ENCODE measurements at places on chromosomes 5 and 9.
A peak's percentile ranks its signal among the peaks of the same experiment; 100 is the strongest.

DNA sequence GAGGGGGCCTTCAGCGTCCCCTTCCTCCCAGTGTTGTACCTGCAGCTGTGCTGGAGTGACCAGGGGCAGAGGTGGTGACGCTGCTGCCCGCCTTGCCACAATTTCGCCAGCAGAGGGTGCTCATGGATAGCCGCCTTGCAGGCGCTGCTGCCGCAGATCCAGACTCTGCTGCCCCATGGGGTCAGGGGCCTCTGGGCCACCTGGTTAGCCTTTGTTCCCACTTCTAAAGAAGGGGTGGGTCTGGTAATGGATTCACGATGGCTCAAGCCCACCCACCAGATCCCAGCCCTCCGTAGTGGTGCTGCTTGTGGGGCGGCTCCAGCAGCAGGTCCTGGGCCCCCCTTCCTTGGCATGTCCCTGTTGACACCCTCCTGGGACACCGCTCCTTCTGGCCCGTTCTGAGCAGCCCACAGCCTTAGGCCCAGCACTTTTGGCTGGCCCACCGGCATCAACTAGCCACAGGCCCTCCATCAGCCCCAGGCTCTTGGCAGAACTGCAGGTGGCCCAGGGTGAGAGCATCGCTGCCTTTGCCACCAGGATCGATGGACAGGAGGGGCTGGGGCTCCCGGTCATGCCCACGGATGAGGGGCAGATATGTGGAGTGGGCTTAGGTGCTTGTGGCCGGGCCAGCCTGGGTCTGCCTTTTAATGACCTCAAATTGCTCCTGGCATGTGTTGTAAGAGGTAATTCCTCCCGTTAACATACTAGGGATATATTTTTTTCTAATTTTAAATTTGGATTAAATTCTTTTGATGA is 57.2 kb downstream of the COL5A1 start:
- peak; percentile 27 for DNase-seq

GRCh38 chr5:148740966-148741742 is 85.3 kb upstream of the ADRB2 start:
- DNase-seq: peak; percentile 49

DNA sequence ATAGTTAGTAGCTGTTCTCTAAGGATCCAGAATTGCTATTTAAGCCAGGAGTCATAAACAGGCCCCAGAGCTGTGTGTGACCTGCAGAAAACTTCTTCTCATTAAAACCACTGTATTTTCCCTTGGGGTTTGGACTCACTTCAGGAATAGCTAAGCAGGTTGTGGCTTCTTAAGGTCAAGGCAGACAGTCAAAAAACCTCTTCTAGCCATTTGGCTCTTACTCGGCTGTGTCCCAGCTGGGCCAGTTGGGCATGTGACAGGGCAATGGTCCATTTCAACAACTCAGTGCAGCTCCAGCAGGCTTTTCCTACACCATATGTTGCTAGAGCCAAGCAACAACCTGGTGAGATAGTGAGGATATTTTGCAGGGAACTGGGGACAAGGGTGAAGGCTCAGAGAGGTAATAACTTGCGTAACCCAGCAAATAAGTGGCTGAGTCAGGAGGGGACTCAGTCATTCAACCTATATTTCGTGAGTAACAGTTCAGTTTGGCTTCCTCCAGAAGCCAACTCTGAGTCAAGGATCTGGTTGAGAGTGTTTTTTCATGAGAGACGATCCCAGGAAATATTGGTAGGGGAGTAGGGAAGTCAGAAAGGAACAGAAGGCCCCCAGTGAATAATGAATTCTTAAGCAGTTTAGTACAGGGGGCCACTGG is 115.4 kb upstream of the PPP2R2B start:
- no peak for DNase-seq

- DNase-seq: no peak
Observed at GRCh38 chr5:42426016-42426415, 2.8 kb downstream of the GHR start.

DNA sequence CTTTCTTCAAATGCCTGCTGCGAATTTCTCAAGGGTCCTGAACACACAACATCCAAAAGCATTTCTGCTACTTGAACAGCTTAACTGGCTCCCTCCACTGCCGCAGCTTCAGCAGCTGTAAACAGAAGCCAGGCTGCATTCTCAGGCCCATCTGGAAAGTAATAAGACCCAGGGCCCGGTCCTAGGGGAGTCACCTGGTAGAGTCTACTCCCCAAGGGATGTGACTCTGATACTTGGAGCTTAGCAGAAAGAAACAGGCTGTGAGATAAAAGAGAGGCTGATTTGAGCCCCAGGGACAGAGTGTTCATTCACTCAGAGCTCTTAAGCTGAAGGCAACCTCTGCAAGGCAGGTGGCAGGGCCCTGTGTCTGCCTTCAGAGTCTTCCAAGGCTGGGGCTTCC is 356.8 kb downstream of the SPOCK1 start:
- DNase-seq: no peak

GRCh38 chr5:139880416-139881142 is 85.0 kb downstream of the PSD2 start:
- no peak for DNase-seq

DNA sequence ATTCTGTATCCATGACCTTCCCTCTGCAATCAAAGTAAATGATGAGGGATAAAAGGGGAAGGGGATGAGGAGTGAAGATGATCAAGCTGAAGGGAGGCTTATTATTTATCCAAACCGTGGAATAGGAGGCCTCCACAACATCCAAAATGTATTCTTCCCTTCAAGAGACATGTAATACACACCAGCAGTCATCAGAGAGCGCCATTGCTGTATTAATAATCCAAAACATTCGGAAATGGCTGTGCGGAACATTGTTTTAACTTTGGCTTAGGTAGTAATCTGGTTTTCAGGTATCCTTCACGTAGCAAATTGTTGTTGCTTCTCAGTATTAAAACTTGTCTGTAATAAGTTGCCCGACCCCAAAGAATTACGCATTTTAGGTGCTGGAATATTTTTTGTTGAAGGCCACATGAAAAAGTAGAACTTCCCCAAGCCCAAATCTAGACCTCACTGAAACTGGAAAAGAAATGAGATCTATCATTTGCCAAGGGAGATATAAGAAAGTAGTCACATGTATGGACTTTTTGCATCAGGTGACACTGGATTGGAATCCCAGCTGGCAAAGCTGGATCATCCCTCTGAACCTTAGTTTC is 2.6 kb upstream of the BOD1 start:
- peak; percentile 8 for DNase-seq

GRCh38 chr5:112906637-112907036 is 15.4 kb downstream of the REEP5 start:
- no peak for DNase-seq

DNA sequence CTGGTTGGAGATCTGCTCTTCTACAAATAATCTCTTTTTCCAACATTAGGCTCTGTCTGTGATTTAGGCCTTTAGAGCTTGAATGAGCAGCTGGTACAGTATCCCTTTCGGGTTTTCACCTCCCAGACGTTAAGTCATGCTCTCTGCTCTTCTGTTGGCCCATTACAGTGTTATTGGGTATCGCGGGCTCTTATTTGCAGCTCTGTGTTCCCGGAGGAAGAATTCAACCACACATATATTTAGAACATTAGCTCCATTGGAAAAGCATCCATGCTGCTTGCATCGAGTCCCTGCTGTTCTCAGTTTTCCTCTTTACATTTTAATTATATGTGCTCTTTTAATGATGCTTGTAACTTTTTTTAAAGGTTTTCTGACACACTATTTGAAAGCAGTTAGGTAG is 278.0 kb upstream of the ADCY2 start:
- DNase-seq: no peak

DNA sequence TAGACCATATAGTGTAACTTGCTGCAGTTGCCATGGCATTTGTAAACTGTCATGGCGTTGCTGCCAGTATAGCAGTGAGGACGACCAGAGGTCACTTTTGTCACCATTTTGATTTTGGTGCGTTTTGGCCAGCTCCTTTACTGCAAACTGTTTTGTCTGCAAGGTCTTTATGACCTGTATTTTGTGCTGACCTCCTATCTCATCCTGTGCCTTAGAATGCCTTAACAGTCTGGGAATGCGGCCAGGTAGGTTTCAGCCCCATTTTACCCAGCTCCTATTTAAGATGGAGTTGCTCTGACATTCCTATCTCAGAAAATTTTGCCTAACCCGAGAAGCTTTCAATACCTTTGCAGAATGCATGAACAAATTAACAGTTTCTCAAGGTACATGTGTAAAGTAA is 914.4 kb upstream of the ACO1 start:
- no peak for DNase-seq

DNA sequence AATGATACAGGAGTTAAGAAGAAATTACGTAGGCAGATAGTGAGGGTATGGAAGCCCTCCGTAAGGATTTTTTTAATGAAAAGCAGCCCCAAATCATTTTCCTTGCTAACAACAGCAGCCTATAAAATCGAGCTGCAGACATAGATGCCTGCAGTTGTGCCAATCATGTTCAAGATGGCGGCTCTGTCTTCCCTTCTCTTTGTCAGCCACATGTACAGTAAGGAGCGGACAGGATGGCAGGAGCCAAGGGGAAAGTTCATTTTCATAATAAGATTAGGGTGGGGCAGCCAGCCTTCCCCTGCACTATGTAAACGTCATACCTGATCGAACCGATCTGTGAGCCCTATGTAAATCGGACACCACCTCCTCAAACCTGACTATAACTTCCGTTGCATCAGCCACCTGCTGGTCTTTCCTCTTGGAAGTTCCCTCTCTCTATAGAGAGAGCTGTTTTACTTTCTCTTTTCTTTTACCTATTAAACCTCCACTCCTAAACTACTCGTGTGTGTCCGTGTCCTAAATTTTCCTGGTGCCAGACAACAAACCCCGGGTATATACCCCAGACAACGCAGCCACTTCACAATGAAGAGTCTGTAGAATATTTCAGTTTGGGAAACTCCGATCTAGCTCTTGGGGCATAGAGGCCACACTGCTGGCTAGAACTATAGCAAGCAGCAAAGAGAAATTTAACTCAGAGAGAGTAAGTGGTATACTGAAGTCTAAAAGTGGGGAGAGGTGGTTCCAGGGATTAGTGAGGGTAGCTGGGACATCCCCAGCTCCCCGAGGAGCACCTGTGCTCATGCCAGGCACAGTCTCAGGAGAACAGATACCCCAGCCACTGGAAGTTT is 20.8 kb upstream of the SLC24A2 start:
- DNase-seq: no peak

GRCh38 chr9:15287309-15287708 is 19.7 kb downstream of the TTC39B start:
- DNase-seq: no peak

DNA sequence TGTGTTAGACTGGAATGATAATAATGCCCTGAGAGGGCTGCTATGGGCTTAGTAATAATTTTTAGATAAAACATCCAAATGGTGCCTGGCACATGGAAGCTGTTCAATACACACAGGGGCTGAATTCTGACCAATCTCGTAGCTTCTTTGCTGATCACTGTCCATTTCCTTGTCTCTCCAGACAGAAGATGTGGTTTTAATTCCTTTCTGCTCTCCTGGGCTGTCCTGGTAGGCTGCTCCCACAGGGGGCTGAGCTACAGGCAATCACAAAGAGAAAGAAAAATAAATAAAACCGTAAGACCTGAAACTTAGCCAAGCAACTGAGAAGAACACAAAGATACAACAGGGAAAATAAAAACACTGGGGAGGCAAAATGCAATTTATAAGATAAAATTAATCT is 136.5 kb downstream of the CDK5RAP2 start:
- no peak for DNase-seq

DNA sequence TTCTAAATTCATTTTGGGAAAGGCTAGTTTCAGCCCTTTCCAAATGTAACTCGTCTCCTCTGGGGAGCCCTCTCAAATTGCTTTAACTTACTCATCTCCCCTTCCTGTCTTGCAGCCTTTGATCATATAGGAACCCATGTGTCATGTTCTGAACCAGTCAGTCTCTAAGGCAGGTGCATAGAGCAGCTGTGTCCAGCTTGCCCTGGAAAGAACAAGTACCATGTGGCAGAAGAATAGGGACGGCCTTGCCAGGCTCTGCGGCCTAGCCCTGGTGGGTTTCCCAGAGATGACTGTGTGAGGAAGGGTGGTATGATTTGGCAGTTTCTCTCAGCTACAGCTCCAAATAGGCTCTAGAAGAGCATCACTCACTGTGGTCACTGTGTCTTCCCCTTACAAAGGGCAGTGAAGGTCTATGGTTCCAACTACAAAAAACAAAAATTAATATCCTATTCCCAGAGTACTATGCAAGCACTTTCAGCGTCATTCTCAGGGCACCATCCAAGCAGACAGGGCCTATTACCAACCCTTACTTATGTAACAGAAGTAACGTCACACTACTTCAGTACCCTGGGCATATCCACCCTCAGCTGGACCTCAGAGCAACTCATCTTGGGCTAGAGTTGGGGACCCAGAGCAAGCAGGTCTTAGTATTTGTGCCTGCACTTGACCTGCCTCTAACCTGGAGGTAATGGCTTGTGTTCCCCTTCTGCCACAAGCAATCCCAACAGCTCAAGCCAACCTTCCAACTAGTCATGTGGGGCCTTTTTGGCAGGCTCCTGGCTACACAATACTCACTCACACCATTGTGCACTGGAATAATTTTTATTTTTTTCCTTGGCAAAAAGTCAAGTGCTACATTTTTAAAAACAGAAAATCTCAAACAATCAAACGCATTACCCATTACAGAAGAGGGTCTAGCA is 37.2 kb upstream of the UBAP2 start:
- no peak for DNase-seq

DNA sequence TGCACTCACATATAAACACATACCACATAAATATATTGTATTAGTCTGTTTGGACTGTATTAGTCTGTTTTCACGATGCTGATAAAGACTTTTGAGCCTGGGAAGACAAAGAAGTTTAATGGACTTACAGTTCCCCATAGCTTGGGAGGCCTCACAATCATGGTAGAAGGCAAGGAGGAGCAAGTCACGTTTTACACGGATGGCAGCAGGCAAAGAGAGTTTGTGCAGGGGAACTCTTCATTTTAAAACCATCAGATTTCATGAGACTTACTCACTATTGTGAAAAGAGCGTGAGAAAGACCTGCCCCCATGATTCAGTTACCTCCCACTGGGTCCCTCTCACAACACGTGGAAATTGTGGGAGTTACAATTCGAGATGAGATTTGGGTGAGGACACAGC is 133.4 kb downstream of the FER start:
- DNase-seq: no peak

DNA sequence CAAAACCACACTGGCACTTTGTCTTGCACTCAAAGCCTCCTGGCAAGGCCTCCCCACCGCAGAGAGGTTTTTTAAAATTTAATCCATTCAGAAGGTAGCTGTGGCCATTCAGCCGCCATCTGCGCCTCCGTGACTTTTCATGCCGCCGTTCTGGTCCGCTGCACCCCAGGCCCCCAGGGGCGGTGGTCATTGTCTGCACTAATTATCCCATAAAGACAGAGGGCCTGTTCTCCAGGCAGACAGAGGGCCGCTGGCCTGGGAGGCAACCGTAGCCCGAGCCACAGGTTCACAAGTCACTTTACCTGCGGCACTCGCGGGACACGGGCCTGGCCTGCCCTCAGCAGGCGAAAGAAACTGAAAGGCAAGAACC is 49.4 kb downstream of the EXD3 start:
- no peak for DNase-seq

GRCh38 chr5:88145221-88145610 is 123.4 kb downstream of the TMEM161B start:
- no peak for DNase-seq

DNA sequence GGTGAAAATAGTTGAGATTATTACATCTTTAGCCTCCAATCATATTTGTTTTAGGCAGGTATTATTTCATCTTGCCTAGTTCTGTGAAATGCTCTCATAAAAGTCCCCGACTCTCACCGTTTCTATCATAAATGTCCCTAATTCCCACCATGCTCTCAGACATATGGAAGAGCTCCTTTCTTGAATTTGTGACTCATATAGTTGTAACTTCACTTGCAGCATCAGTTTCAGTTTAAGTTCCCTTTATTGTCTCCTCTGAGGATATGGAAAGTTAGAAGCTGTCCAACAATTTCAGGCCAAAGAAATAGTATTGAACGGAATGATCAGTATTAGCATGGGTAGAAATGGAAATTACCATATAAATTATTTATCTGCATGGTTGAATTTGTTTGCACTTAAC is 187.5 kb upstream of the NR4A3 start:
- no peak for DNase-seq
